Hematopoietic multipotent progenitor cell treated with erythropoietin and hydrocortisone succinate and interleukin-3 and kit ligand, for 4 days (in vitro differentiated cells): ENCODE measurements at places on chromosomes 2 and 18.

DNA sequence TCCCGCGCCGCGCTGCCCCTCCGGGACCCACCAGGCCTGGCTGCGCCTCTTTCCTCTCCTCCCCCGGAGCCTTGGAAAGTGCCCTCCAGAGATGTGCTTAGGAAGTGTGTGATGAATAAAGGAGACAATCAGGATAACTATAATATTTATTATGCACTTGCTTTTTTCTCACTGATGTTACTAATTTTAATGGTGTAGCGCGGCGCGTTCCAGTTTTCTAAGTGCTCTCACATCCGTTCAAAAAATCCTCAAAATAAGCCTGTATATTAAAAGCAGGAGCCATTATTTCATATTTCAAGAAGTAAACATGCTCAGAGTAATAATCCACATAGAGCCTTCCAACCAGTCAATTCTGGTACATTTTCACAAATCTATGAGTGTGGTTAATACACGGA, 941 bp upstream of the MPPE1 start:
- peak; percentile 59 for DNase-seq

GRCh38 chr2:72082021-72082601, 65.6 kb downstream of the CYP26B1 start:
- no peak for DNase-seq

DNA sequence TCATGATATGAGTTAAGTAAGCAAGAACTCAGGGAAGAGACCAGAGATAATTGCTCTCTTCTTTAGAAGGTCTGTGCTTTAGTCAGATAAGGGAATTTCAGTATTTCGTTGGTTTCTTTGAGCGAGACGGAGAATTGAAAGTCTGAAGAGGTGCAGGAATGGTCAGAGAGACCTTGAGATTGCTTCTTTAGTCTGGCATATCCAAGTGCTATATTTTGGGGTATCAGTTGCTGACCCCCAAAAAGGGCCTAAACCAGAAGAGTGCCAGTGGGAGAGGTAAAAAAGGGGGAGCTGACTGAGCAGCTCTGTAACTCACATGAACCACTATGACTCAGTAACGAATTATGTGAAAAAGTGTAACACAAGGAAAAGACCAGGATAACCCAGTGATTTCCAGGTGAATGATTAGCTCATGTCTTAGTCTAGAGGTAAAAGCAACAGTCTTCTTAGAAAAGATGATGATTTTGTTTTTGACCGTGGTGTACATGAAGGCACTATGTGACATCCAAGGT, 932.9 kb downstream of the TDRD15 start:
- DNase-seq = no peak

- DNase-seq = peak; percentile 52
Observed at GRCh38 chr18:56637711-56638231, 621 bp downstream of the TXNL1 start.

DNA sequence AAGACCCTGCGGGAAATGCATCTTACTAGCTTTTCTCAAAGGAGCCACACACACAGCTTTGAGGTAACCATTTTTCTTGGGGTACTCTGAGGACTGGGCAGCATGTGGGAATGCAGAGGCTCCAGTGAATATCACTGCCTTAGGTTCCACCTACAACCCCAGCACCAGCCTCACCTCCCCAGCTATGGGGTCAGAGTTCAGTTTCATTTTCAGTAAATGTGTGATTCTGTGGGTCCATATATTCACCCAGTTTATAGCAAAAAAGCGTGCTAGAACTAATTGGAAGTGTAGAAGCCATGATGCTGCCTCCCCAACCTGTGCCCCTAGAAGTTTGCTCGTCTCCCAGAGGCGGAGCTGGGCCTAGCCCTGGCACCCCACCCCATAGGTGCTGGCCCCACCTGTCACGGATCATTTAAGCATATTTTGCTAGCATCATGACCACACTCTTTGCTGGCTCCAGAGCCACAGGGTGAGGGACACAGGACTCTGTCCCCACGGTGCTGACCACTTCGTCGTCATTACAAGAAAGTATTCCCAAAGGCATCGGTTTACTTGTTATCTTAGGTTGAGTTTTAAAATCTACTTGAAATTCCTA, 57.7 kb downstream of the SH3RF3 start:
- DNase-seq = no peak

DNA sequence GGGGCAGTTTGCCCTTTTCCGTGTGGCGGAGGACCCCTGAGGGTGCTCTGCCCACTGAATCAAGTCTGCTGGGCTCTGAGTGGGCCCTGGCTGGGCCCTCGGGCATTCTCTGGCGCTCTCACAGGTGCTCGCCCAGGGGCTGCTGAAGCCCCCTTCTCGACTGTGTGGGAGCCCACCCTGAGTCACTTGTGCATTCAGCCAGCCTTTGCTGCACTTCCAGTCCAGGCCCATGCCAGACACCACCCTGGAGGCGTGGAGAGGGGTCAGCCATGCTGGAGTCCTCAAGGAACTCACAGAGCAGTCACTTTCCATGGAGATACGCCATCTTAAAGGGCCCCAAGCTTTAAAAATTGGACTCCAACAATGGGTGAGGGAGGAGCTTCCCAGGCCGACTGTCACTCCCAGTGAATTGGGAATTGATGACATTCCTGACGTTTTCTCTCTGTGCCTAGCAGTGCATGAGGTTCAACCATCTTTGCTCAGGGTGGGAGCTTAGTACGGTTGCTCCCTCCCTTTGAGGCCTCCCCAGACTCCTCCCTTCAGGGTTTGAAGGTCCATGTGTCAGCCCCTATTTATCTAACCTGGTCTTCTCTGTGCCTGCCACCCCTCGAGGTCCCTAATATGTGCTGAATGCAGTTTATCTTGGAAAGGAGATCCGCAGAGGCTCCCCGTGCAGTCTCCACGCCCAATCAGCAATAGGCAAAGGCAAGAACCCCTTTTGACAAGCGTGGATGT, 71.8 kb upstream of the HS6ST1 start:
- DNase-seq = no peak

GRCh38 chr2:201559067-201559710, 84.1 kb downstream of the TMEM237 start:
- DNase-seq = no peak

GRCh38 chr2:116095636-116096035, 1653.2 kb downstream of the DPP10 start:
- no peak for DNase-seq

- DNase-seq = no peak
Observed at GRCh38 chr2:187878112-187878511, 323.9 kb upstream of the TFPI start.
